Thyroid gland (tissue), 4 donors: ENCODE measurements at places on chromosomes 4 and X. TPM values are rescaled to one million over a fixed set of nuclear protein-coding genes. Genes with fewer than 3 reads are reported as not detected.
A peak's percentile ranks its signal among the peaks of the same experiment; 100 is the strongest.

GRCh38 chr4:153647975-153648374, 36.1 kb upstream of the TLR2 start:
- no peaks in the 10 kb centered on the region for H3K4me1 ChIP-seq
- no peak for DNase-seq
- no peaks in the 10 kb centered on the region for H3K27me3 ChIP-seq
- no peak overlapping the region for H3K4me3 ChIP-seq

The NWD2 gene
- 0.27 TPM for total RNA-seq

GRCh38 chr4:15037923-15038541, 35.8 kb downstream of the CPEB2 start:
- H3K27ac ChIP-seq: no peak overlapping the region
- no peaks in the 10 kb centered on the region for H3K36me3 ChIP-seq
- peaks cover 6% of the 10 kb centered on the region for H3K4me1 ChIP-seq
- H3K4me3 ChIP-seq: no peak overlapping the region

DNA sequence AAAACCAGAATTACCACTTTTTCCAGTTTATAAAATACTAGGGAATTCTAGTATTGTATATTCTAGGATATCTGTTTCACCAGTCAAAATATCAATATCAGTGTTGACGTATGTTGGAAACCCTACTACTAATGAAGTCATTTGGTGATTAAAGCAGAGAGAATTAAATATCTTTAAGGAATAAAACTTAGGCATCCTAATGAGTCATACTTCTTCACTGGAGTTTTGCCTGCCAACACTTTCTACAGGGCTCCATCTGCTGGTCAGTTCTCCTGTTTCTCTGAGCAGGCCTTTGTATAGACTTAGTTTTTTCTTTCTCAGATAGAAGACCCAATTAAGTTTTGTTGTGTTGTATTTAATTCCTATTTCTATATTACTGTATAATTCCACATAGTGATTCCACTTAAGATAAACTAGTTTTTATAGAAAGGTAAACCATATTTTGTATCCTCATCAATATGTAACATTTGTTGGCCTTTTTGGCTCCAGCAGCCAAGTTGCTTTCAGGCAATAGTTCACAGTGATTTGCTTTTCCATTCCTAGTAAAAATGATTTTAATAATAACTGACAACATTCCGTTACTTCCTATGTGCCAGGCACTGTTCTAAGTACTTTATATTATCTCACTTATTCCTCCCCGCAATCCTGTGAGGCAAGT, 3.5 kb downstream of the AP1AR start:
- H3K36me3 ChIP-seq: no peaks in the 10 kb centered on the region
- peak overlapping the region; percentile 37 for H3K27ac ChIP-seq
- H3K4me3 ChIP-seq: no peak overlapping the region
- H3K4me1 ChIP-seq: peaks cover 5% of the 10 kb centered on the region
- H3K27me3 ChIP-seq: no peaks in the 10 kb centered on the region
- peak; percentile 67 for DNase-seq

DNA sequence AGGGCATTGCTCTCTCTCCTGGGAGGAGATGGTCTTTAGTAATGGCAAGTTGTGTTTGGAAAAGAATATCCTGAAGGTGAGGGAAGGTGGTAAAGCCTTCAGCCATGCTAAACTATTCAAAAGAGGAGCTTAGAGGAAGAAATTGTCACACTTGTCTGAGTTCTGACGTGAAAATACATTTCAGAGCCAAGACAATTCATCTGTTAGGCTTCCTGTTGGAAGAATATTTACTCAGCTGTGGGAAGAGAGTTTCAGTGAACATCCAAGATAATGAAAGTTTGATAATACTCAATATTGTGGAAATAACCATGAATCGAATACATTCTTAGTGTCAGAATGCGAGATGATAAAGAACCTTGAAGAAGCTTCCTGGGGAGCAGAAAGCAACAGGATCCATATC, 143.3 kb downstream of the GPAT3 start:
- H3K4me1 ChIP-seq: no peaks in the 10 kb centered on the region
- no peaks in the 10 kb centered on the region for H3K27me3 ChIP-seq
- H3K36me3 ChIP-seq: no peaks in the 10 kb centered on the region
- H3K27ac ChIP-seq: no peak overlapping the region
- H3K4me3 ChIP-seq: no peak overlapping the region

- H3K27ac ChIP-seq: no peak overlapping the region
- H3K4me1 ChIP-seq: peaks cover 5% of the 10 kb centered on the region
- H3K27me3 ChIP-seq: no peaks in the 10 kb centered on the region
- H3K4me3 ChIP-seq: no peak overlapping the region
- H3K36me3 ChIP-seq: no peaks in the 10 kb centered on the region
Observed at GRCh38 chr4:147370881-147371280, 110.0 kb upstream of the EDNRA start.

The LUZP4 gene
- not detected for total RNA-seq

- no peaks in the 10 kb centered on the region for H3K27me3 ChIP-seq
- H3K4me3 ChIP-seq: no peak overlapping the region
- no peak for DNase-seq
- no peak overlapping the region for H3K27ac ChIP-seq
- no peaks in the 10 kb centered on the region for H3K4me1 ChIP-seq
Observed at GRCh38 chr4:104344342-104344980, 150.2 kb downstream of the CXXC4 start.

GRCh38 chrX:1011691-1012283, 200.7 kb downstream of the CRLF2 start:
- no peak for DNase-seq
- no peak overlapping the region for H3K4me3 ChIP-seq
- H3K27ac ChIP-seq: no peak overlapping the region
- no peaks in the 10 kb centered on the region for H3K36me3 ChIP-seq
